ENCODE measurements at places on chromosomes 11 and 22. TPM values are rescaled to one million over a fixed set of nuclear protein-coding genes. Genes with fewer than 3 reads are reported as not detected.

- DNase-seq = no peak
Observed at GRCh38 chr11:57484141-57484710, 23.9 kb downstream of the RTN4RL2 start.

The LRRN4CL gene
- total RNA-seq = 0.16 TPM

DNA sequence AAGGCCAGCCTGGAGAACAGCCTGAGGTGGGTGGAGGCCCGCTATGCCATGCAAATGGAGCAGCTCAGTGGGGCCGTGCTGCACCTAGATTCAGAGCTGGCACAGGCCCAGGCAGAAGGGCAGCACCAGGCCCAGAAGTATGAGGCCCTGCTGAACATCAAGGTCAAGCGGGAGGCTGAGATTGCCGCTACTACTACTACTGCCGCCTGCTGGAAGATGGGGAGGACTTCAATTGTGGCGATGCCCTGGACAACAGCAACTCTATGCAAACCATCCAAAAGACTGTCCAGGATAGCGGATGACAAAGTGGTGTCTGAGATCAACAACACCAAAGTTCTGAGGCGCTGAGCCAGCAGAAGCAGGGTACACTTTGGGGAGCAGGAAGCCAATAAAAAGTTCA lies 3.1 kb upstream of the TMEM218 start:
- peak; percentile 53 for DNase-seq

The TCN2 gene
- total RNA-seq = 34.7 TPM

GRCh38 chr11:72583177-72583553 lies 91.1 kb downstream of the PDE2A start:
- DNase-seq = no peak

DNA sequence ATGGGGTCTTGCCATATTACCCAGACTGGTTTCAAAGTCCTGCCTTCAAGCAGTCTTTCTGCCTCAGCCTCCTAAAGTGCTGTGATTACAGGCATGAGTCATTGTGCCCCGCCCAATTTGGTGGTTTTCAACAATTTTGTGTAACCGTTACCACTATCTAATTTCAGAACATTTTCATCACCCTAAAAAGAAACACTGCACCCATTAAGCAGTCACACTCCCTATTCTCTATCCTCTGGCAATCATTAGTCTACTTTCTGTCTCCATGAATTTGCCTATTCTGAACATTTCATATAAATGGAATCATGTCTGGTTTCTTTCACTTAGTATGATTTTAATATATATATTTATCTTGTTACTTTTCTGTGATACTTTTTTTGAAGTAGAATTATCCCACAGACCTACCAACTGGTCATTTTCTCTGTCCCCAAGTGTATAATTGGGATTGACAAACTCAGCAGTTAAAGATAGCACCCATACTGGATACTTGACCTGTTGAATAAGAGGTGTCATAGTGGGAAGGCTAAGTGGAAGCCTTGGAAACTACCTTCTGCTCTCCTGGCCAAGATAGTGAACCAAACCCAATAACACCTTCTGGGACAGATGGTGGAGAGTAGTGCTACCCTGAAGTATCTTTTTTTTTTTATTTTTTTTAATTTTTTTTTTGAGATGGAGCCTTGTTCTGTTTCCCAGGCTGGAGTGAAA lies 64.8 kb downstream of the STIM1 start:
- no peak for DNase-seq

The HYLS1 gene
- total RNA-seq = 8.0 TPM

- no peak for DNase-seq
Observed at GRCh38 chr22:19687561-19688300, 26.6 kb upstream of the SEPTIN5 start.

The CEND1 gene
- total RNA-seq = 2.0 TPM

GRCh38 chr11:95727620-95728019 lies 62.0 kb downstream of the FAM76B start:
- DNase-seq = no peak

The OR4A15 gene
- not detected for total RNA-seq

DNA sequence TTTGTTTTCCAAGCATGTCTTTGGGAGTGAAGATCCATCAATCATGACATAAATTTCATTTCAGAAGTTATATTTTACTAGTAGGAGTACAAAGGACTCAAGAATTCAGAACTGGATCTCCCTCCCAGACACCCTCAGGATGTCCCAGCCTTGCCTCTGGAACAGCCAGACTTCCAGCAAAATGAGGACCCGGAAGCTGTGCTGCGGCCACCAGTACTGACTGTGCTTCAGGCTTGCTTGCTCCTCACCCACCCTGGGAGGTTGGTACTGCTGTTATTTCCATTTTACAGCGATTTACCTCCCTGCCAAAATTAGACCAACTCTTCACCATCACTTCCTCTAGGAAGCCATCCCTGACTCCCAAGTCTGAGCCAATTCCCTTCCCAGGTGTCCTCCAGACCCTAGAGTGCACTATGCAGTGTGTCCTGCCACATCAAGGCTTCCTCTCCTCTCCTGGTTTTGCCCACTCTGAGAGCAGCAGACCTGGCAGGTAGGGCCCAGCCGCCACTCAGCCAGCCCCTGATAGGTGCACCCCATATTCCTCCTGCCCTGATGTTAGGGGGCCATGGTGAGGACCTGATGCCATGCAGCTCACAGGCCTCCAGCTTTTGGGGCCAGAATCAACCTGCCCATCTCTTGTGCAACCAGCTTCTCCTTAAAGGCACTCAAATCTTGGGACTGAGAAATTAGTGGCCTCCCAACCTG lies 47.3 kb upstream of the WNT7B start:
- DNase-seq = peak; percentile 5

The MRGPRX3 gene
- total RNA-seq = not detected

The UBASH3B gene
- 22.6 TPM for total RNA-seq

DNA sequence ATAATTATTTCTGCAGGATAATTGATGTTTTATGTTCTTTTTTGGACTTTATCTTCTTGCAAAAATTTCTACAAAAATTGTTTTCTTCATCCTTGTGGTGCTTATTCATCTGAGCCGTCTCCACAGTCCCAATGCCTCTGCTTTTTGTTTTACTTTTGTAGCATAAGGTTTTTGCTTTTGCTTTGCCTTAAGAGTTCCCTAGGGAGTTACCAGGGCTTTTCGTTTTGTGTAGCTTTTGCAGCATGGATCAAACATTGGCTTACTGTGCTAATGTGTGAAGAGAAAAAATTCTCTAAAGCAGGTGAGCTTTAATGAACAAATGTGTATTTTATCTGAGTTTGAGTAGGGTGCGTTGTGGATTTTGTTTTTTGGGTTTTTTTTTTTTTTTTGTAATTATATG lies 11.8 kb downstream of the XBP1 start:
- no peak for DNase-seq

The NNMT gene
- total RNA-seq = 0.53 TPM

- DNase-seq = no peak
Observed at GRCh38 chr11:111777094-111778046, 11.2 kb upstream of the PPP2R1B start.

The UPK3A gene
- 0.23 TPM for total RNA-seq

DNA sequence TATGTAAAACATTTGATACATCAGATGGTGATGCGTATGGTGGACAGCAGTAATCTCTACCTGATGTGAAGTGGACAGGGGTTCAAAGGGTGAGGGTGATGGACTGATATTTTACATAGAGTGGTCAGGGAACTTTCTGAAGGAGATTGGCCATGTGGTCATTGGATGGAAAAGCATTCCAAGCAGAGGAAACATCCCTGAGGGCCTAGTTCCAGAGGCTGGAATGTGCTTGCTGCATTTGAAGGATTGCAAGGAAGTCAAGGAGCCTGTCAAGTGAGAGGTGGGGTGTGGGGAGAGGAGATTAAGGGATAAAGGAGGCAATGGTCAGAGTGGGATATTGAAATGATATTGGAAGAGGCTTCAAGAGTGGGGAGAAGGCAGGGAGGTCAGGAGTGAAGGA lies 151.9 kb upstream of the NTM start:
- DNase-seq = no peak

- DNase-seq = no peak
Observed at GRCh38 chr22:37749831-37750595, 53.2 kb downstream of the TRIOBP start.

GRCh38 chr11:126700768-126701519 lies 299.6 kb downstream of the KIRREL3 start:
- no peak for DNase-seq

GRCh38 chr11:35145271-35145670 lies 6.3 kb downstream of the CD44 start:
- no peak for DNase-seq

The NUDT8 gene
- 7.8 TPM for total RNA-seq

The PGA3 gene
- not detected for total RNA-seq

DNA sequence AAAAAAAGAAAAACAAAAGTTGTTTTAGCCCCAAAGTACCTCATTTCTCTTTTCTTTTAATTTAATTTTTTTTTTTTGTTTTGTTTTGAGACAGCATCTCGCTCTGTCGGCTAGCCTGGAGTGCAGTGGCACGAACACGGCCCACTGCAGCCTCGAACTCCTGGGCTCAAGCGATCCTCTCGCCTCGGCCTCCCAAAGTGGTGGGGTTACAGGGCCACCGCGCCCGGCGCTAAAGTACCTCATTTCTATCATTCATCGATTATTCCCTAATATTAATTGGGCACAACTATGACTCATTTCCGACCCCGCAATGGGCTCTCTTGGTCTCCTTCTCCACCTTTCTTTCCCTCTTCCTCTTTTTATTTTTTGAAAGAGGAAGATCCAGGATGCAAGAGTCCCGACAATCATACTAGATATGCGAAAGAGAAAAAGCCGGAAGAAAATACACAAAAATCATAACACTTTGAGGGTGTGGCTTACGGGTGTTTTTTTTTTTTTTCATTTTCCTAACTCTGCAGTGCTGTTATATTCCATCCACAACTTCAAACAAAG lies 475 bp upstream of the AIP start:
- DNase-seq = no peak

The WBP2NL gene
- total RNA-seq = not detected

DNA sequence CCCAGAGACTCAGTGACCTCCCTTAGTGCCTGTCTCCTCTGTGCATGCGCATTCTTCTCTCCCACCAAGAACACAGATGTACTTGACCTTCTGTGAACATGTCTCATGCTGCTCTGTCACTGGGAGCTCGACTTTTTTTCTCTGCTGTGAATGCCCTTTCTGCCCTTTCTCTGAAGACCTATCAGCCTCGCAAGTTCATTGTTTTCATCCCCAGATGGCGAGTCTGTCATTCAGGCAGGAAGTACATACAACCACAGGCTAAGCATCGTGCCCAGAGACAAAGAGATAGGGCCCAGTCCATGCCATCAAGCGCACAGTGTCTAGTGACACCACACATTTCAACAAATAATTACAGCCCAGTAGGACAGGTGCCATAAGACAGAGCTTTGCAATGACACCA lies 50.4 kb upstream of the RAB1B start:
- no peak for DNase-seq

The ELMOD1 gene
- total RNA-seq = 0.98 TPM

GRCh38 chr22:33299245-33299956 lies 241.2 kb upstream of the SYN3 start:
- DNase-seq = no peak

DNA sequence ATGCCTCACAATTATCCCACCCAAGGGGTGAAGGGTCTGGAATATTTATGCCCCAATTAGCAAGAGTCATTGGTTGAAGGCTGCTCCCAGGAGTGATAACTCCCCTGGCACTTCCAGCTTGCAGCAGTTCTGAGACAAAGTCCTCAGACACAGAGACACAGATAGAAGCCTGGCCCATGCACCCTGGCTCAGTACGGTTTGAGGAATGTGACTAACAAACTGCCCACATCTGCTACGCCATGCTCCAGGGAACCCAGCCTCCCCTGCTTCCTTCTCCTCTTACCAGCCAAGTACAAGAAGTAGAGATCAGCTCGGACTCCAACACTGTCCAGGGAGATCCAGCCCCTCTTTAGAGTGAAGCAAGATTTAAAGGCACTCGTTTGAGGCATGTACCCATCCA lies 48.5 kb upstream of the BMAL1 start:
- no peak for DNase-seq

DNA sequence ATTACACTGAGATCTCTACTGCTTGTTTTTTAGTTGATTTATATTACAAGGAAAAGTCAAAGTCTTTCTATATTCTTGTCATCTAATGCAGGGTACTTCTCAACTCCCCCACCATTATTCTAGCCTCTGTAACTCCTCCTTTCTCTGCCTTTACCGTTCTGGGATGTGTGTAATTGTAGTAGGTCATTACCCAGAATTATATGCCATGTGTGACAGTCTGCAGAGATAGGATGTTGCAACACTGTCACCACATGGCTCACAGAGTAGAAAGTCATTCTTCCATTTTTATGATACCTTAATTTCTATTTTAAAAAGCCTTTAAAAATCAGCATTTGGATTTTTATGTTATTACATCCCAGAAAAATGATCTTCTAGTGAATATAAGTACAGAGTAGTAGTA lies 32.7 kb downstream of the ZNF143 start:
- no peak for DNase-seq

DNA sequence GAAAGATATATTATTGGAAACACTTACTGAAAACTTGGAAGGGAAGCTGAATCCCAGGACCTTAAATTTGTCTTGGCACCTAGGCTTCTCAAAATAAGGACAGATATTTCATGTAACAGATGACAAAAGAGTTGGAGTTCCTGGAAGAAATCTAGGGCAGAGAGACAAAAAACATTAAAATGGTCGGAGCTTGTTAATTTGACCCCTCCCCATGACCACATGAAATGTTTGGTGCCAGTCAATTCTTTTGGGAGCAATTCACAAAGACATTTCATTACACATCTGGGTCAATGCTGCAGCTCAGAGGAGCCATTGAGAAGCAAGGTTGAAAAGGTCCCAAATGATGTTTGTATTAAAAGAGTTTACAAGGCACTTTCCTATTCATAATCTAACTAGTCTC lies 162.0 kb upstream of the GUCY1A2 start:
- no peak for DNase-seq

DNA sequence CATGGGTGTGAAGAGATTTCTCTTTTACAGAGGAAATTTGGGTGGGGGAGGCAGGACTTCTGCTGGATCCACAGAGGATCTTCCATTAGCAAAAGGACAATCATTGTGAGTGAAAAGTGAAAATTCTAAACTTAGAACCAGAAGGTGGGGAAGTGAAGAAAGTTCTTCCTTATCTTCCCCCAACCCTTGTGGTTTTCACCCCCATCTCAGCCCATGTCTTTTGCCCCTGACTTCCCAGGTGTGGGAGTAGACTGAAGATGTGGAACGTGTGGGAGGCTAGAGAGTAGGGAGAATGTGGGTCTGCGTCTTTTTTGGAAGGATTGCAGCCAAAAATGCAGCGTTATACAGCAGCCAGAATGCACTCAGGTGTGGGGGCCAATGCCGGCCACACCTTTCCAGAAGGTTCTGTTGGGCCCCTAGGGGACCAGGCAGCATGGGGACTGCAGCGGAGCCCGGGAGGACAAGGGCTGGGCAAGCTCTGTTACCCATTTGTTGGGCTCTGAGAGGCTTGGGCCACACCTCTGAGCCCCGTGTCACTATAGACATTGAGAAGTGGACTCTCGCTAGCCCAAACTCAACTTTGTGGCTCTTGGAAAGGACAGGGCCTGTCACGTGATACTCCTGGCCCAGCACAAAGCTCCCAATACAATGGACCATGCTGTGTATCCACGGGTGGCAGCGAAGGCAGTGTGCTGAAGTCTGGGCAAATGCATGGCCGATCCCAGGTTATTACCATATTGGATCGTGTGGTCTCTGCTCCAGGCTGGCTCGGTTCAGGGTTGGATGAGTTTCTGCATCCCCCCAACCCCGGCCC lies 32.8 kb upstream of the LINC01488 start:
- no peak for DNase-seq

Data from WTC11 (cell line).